ENCODE measurements at places on chromosomes 13 and 19. TPM values are rescaled to one million over a fixed set of nuclear protein-coding genes. Genes with fewer than 3 reads are reported as not detected.
A peak's percentile ranks its signal among the peaks of the same experiment; 100 is the strongest.

DNA sequence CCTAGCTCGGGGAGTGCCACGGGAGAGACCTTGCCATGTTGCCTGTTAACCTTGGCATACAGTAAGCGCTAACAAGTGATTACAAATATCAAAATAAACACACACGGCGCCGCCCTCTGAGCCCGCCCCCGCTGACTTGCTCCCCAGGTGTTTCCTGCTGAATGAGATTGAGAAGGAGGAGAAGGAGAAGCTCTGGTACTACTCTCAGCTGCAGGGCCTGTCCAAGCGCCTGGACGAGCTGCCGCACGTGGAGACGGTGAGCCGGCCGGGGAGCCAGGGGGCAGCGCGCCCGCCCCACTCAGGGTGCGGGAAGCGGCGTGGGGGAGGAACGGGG is 5.0 kb downstream of the APC2 start:
- peak overlapping the region; percentile 65 for H3K27ac ChIP-seq
- no peak for DNase-seq
- peaks cover 23% of the 10 kb centered on the region for H3K4me1 ChIP-seq
- no peaks in the 10 kb centered on the region for H3K36me3 ChIP-seq
- H3K4me3 ChIP-seq = peak overlapping the region; percentile 62
- no peaks in the 10 kb centered on the region for H3K27me3 ChIP-seq

- H3K4me3 ChIP-seq = no peak overlapping the region
- no peak overlapping the region for H3K27ac ChIP-seq
- no peaks in the 10 kb centered on the region for H3K27me3 ChIP-seq
- no peaks in the 10 kb centered on the region for H3K4me1 ChIP-seq
- no peaks in the 10 kb centered on the region for H3K36me3 ChIP-seq
- DNase-seq = no peak
These were observed 67.2 kb downstream of the SPACA7 start for GRCh38 chr13:112443191-112443994.

DNA sequence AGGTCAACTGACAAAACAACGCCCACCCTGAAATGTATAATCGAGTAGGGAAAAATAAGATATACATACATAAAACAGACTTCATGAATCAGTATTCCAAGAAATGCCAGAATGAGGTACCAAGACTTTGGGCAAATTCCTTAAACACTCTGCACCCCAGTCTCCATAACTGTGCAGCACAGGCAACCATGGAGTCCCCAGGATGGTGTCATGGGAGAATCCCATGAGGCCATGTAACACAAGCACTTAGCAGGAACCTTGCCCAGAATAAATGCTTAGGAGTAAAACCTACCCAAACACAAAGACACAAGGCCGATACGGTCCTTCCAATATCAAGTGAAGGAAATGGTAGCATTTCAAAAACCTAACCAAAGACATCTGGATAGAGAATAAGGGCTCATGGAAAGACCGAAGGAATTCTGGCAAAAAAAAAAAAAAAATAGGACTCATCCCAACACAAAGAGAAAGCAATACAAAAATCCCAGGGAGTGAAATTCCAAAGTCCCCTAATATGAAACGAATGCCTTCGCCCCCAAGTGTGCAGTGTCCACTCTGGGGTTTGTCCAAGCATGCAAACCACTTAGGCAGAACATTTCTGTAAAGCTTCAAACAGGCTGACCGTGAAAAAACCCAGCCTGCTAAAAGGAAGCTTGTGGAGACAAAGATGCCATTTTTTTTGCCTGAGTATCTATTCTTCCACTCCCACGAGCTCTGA is 11.1 kb downstream of the ZC3H4 start:
- peaks cover 23% of the 10 kb centered on the region for H3K4me1 ChIP-seq
- no peak overlapping the region for H3K27ac ChIP-seq
- DNase-seq = no peak
- no peak overlapping the region for H3K4me3 ChIP-seq
- no peaks in the 10 kb centered on the region for H3K27me3 ChIP-seq

DNA sequence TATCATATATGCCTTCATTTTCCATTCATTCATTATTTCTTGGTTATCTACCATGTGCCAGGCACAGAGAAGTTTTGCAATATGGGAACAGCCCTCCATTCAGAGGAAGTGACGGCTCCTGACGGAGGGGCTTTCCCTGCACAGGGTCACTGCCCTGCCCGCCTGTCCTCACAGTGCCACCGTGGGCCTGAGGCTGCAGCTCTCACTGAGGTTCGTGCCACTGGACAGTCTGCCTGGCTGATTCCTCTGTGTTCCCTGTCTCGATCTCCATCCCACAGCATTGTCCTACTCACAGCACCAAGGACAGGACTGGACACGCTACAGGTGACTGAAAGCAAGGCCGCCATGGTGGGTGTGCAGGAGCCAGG is 92.7 kb downstream of the TSHZ3 start:
- H3K4me1 ChIP-seq = no peaks in the 10 kb centered on the region
- H3K4me3 ChIP-seq = no peak overlapping the region
- no peaks in the 10 kb centered on the region for H3K36me3 ChIP-seq
- H3K27me3 ChIP-seq = no peaks in the 10 kb centered on the region

DNA sequence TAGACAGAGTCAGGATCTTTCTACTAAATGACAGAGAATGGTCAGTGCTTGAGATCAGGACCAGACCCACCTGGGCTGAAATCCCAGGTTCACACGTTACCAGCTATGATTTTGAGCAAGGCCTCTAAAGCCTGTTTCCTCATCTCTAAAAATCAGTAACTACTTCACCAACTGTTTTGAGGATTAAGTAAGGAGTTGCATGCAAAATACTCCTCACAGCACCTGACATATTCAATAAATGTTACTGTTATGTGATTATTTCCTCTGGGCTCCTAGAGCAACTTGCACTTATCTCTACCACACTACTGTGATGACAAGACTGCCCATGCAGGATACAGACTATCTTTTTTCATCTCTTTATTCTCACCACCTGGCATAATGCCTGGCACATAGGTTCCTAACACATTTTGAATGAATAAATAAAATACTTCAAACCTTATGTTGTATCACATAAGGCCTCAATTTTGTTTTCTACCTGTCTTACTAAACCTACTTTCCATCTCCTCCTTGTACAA is 1.8 kb downstream of the KATNAL1 start:
- H3K27ac ChIP-seq = no peak overlapping the region
- no peaks in the 10 kb centered on the region for H3K36me3 ChIP-seq
- no peak overlapping the region for H3K4me3 ChIP-seq
- no peaks in the 10 kb centered on the region for H3K27me3 ChIP-seq
- H3K4me1 ChIP-seq = peaks cover 59% of the 10 kb centered on the region

DNA sequence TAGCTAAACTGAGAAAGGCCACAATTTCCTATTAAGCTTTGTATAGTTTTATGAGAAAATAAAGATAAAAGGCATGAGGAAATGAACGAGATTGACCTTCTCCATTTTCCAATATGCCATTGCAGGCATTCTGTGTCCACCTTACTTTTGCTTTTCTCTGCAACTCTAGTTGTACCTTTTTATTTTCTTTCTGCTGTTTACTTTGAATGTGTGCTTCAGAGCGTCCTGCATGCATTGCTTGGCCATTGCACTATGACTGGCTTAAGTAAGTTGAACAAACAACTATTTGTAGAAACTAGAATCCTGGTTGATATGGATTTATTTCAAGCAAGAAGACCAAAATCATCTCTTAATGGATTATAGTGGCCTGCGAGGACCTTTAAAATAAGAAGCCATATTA is 510.3 kb downstream of the GPC6 start:
- no peaks in the 10 kb centered on the region for H3K27me3 ChIP-seq
- no peaks in the 10 kb centered on the region for H3K36me3 ChIP-seq
- H3K27ac ChIP-seq = no peak overlapping the region
- no peak for DNase-seq
- H3K4me1 ChIP-seq = no peaks in the 10 kb centered on the region

- DNase-seq = no peak
- no peak overlapping the region for H3K27ac ChIP-seq
- H3K4me3 ChIP-seq = no peak overlapping the region
- no peaks in the 10 kb centered on the region for H3K27me3 ChIP-seq
These were observed 29.6 kb upstream of the DOCK9 start for GRCh38 chr13:99007414-99007986.

- H3K36me3 ChIP-seq = peaks cover 4% of the 10 kb centered on the region
- no peak for DNase-seq
- no peak overlapping the region for H3K4me3 ChIP-seq
- peaks cover 10% of the 10 kb centered on the region for H3K4me1 ChIP-seq
These were observed 6.4 kb downstream of the KMT5C start for GRCh38 chr19:55345818-55346724.

GRCh38 chr13:34344816-34345215 is 526.9 kb downstream of the RFC3 start:
- no peak overlapping the region for H3K4me3 ChIP-seq
- H3K27me3 ChIP-seq = no peaks in the 10 kb centered on the region
- H3K27ac ChIP-seq = no peak overlapping the region
- DNase-seq = no peak

DNA sequence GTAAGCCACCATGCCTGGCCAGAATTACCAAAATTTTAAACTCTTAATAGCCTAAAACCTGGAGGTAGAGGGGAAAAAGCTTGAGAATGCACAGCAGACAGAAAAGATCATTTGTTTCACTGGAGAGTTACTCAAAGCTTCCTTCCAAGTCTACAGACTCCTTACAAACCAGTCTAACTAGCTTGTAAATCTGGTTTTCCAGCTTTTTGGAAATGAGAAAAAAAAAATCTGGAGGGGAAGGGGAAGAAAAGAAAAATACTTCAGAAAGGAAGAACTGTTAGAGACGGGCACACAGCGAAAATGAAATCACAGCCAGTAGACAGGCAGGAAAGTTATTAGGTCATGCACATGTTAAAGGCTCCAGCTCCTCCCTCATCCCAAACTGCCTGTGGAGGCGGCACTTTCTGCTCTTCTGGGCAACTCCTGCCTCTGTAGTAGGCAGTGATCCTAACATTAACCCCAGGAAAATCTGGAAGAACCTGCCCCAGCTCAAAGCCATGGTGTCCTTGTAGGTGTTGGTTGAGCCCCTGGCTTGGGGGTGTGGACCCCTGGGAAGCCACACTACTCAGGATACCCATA is 17.3 kb downstream of the PARP4 start:
- no peaks in the 10 kb centered on the region for H3K27me3 ChIP-seq
- H3K36me3 ChIP-seq = peaks cover 54% of the 10 kb centered on the region
- H3K4me3 ChIP-seq = no peak overlapping the region
- no peak for DNase-seq

DNA sequence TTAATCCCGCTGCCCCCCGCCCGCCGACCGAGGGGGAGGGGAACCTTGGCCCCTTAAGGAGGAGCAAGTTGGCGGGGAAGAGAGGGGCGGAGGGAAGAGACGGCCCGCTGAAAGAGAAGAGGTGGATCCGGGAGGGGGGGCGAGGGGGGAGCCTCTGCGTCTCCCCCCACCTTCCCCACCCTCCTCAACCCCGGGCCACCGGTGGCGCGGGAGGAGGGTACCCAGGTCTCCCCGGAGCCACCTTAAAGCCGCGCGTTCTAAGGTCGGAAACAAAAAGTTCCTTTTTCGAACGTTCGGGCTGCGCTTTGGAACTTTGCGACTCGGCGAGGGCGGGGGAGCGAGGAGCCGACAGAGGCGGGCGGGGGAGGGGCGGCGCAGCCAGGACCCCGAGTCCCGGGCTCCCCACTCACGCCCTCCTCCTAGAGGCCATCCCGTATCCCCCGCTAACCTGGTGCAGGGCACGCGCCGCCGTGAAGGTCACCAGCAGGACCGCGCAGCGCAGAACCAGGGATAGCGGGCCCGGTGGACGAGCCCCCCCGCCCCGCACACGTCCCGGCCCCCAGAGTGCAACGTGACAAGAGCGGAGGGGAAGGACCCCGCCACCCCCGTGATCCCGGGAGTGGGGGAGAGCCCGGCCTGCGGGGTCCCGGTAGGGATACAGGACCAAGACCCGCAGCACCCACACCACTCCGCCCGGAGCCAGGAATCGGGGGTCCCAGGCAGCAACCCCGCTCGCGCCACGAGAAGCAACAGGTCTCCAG is 659 bp downstream of the ERF start:
- peaks cover 7% of the 10 kb centered on the region for H3K36me3 ChIP-seq
- peak overlapping the region; percentile 96 for H3K4me3 ChIP-seq
- peak overlapping the region; percentile 99 for H3K27ac ChIP-seq
- peaks cover 59% of the 10 kb centered on the region for H3K4me1 ChIP-seq
- no peak for DNase-seq

DNA sequence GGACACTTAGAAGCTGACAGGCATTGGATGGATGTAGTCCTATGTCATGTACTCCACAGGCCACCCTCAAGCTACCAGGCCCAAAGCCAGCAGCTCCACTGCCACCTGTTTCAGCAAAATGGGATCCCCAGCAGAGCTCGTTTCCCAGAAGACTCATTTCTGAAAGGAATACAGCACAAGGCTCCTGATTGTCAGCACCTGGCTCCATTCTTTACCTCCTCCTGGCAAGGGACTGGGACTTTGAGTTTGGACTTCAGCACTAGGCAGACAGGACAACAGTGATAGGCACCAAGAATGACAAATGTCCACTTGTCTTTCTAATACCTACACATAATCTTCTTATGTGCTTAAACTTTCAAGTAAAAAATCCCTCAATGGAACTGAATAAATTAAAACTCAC is 150.4 kb upstream of the RXFP2 start:
- DNase-seq = no peak
- H3K4me3 ChIP-seq = no peak overlapping the region
- no peak overlapping the region for H3K27ac ChIP-seq
- no peaks in the 10 kb centered on the region for H3K4me1 ChIP-seq
- H3K27me3 ChIP-seq = peaks cover 55% of the 10 kb centered on the region
- H3K36me3 ChIP-seq = no peaks in the 10 kb centered on the region

DNA sequence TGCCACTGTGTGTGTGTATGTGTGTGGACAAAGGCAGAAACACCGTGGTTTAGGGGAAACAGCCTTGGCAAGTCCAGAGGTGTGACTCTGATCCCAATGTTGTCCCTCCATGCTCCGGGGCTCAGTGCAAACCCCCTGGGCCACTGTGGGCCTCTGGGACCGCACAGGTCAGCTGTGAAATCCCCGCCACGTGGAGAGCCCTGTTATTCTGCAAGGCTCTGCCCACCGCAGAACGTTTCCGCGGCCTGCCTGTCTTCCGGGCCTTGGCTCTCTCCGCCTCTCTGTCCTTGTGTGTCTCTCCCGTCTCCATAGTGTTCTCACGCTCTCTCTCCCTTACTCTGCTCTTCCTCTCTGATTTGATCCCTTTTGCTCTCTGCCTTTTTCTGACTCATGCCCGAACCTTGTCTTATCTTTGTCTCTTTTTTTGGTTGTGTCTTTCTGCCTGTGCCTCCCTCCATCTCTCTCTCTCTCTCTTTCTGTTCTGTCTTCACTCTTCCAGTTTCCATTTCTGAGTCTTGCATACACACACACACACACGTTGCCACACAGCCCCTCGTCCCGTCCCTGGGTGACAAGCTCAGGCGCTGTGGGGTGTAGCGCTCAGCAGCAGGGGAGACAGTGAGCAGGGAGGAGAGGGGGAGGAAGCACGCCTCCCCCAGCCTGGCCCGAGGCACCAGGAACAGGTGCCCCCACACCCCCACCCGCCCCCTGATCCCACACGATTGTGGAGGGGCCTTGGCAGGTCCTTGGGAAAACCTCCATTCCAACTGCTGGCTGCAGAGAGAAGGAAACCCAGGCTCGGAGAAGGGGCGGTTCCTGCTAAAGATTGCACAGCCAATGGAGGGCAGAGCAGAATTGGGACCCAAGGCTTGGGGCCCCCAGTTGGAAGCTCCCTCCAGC is 3.0 kb downstream of the TTYH1 start:
- DNase-seq = no peak
- no peaks in the 10 kb centered on the region for H3K4me1 ChIP-seq
- H3K36me3 ChIP-seq = no peaks in the 10 kb centered on the region
- no peak overlapping the region for H3K27ac ChIP-seq
- no peaks in the 10 kb centered on the region for H3K27me3 ChIP-seq

GRCh38 chr19:42281827-42282762 is 13.0 kb downstream of the CIC start:
- peak overlapping the region; percentile 72 for H3K4me3 ChIP-seq
- no peak for DNase-seq
- H3K4me1 ChIP-seq = peaks cover 79% of the 10 kb centered on the region
- no peaks in the 10 kb centered on the region for H3K27me3 ChIP-seq
- H3K36me3 ChIP-seq = 0 out of 2 replicates have a peak, but pooled peaks cover 3% of the 10 kb centered on the region

Gene IGFLR1
- total RNA-seq = 8.3 TPM

Gene CPB2
- total RNA-seq = 0.15 TPM

Gene CERS1
- total RNA-seq = 0.96 TPM

Gene CAPNS1
- 621 TPM for total RNA-seq

Gene GAPDHS
- not detected for total RNA-seq
